Breast epithelium (tissue), 4 donors: ENCODE measurements at places on chromosomes 5 and 9.

DNA sequence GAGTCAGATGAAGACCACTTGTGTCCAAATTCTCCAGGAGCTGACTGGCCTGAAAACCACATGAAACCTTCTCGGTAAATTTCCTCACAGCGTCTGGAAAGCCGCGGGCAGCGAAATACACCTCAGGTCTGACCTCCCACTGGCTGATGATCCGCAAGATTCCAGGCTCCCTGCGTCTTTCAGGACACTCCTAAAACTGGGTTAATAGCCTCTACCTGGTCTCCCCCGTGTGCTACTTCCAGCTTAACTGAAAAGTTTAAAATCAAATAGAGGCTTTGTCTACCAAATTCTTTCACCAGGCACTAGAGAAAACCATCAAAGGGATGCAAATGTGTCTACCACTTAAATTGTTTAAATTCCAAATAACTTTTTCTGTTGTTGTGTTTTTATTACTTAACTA is 312.6 kb downstream of the DRD1 start:
- no peak for DNase-seq

- no peak for DNase-seq
These were observed 56.1 kb upstream of the AFAP1L1 start for GRCh38 chr5:149215478-149216090.

- no peak for DNase-seq
These were observed 3.3 kb downstream of the LPAR1 start for GRCh38 chr9:111034898-111035539.

GRCh38 chr5:31688515-31689092 is 49.7 kb downstream of the PDZD2 start:
- DNase-seq = no peak

GRCh38 chr9:89920131-89920530 is 315.3 kb downstream of the GADD45G start:
- DNase-seq = no peak

- DNase-seq = no peak
These were observed 32.6 kb upstream of the EGFL7 start for GRCh38 chr9:136629879-136630661.

- DNase-seq = no peak
These were observed 237.2 kb upstream of the CTNND2 start for GRCh38 chr5:12141496-12141895.

- DNase-seq = no peak
These were observed 80.9 kb upstream of the PLPP6 start for GRCh38 chr9:4581035-4581760.

GRCh38 chr5:108381350-108381953 is 446 bp downstream of the FBXL17 start:
- DNase-seq = peak; percentile 59

- no peak for DNase-seq
These were observed 35.7 kb downstream of the LRRC70 start for GRCh38 chr5:62614355-62614754.

GRCh38 chr5:83077662-83078261 is 415 bp downstream of the XRCC4 start:
- no peak for DNase-seq

DNA sequence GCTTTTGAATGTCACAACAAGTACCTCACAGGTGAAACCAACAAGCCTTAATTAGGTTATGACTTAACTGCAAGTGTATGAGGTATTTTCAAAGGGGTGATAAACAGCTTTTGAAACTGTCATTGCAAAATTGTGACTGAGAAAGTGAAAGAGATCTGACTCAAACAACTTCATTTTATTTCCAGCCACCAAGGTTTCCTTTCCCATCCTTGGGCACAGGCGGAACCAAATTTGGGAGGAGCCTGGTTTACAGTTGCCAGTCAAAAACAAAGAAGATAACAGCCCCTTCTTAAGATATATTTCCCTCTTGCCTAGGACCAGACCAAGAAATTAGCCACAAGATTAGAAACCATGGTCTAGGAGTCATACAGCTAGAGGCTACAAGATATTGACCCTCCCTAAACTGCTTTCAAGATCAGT is 417.1 kb downstream of the CSNK1G3 start:
- no peak for DNase-seq

GRCh38 chr5:53327811-53328334 is 152.6 kb upstream of the FST start:
- DNase-seq = no peak

- DNase-seq = no peak
These were observed 14.6 kb downstream of the SMARCA2 start for GRCh38 chr9:2029666-2030170.

DNA sequence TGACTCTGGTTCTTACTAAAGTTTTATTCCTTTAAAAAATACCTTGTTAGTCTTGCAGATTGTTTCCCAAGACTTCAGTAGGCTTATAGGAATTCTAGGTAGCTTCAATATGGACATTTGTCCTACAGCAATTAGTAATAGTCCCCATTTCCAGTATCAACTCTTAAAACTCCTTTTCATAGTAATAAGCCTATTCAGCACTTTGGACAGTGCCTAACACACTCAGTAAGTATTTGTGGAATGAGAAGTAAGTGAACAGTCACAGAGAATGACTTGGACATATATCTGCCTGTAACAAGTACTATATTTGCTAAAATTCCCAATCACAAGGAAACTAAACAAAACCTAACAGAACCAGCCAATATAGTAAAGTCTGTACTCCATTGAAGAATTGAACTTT is 1291.8 kb upstream of the DMAC1 start:
- DNase-seq = no peak

DNA sequence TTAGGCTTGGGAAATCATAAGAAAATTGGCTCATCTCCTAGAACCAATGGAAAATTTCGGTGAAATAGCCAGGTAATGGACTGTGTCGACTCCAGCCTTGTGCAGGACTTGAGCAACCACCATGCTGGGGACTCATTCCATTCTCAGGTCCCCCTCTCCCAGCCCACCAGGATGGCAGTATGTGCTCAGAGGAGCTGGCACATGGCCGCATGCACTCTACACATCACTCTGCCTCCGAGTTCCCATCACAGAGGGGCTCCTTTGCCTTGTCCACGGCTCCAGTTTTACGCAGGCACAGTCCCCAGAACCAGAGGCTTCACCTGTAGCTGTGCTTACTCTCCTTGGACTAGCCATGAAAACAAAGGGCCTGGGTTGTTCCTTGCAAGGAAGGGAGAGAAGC is 149.3 kb downstream of the PAX5 start:
- DNase-seq = no peak

DNA sequence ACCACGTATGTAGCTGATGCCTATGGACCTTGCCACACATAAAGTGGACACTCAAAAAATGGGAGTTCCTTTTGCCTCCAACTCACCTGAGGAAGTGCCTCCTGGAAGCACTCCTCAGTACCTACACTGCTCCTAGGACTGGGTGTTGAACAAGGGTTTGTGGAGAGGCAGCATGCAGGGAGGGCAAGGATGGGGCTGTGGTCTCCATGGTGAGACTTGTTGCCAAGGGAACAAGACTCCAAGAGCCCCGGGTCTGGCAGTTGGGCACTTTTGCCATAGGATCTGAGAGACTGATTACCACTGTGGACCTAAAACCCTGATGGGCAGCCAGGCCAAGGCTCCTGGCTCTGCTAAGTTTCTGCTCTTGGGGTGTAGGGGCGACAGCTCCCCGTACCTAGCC is 6.9 kb upstream of the NR5A1 start:
- DNase-seq = no peak

DNA sequence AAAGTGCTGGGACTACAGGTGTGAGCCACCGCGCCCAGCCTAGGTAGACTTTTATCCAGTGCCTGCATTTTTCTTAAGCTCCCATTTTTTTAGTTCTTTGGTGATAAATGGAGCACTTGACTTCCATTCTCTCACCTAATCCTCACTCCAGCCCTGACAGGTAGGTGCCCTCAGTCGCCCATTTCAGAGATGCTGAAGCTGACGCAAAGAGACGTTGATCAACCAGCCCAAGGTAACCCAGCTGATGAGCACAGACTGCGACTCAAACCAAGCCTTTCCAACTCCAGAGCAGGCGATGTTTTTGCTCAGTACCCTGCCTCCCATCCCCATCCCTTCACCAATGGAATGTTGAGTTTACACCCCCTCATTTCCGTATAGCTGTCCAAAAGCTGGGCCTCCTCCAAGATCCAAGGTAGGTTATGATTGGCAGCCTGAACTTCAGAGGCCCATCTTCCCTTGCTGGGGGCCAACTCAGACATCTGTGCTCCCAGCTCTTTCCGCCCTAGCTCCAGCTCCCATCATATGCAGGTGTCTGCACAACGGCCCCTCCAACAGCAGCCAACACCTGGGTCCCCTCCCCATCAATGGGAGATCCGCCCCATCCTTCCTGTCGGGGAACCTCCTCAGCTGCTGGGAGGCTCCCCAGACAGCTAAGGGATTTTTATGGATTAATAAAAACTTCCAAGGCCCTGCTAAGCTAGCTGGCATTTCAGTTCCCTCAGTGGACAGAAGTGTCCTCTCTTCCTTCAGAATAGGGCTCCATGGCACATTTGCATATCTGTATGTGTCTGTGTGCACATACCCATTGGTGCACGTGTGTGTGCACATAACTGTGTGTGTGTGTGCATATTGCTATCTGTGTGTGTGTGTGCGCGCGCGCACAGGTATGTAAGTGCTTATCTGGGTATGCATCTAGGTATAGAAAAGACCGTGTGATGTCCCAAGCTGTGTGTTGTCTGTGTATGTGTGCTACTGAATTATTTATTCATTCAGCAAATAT is 39.3 kb upstream of the VDAC1 start:
- no peak for DNase-seq

DNA sequence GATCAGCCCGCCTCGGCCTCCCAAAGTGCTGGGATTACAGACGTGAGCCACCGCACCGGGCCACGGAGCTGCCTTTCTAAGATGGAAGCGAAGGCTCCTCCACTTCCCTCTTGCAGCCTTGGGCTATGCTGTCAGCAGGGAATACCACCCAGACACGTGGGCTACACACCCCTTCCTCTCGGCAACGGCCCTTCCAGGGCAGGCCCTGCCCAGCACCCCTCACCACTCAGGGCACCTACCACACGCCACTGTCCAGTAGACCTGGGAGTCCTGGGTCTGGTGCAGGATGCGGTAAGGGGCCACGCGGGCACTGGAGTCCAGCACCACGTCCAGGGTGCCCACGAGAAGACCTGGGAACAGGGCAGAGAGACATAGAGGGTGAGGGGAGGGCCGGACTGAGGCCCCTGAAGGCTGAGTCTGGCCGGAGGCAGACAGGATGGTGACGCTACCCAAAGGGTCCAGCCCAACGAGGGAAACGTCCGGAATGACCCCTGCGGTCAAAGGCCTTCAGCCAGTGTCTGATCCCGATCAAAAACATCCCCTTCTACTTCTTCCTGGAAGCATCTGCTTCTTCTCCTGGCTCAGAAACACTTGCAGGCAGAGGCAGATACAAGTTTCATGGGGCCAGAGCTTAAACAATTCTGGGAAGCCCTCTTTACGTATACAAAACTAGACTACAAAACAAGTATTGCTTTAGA is 3.1 kb downstream of the TBC1D9B start:
- DNase-seq = no peak

DNA sequence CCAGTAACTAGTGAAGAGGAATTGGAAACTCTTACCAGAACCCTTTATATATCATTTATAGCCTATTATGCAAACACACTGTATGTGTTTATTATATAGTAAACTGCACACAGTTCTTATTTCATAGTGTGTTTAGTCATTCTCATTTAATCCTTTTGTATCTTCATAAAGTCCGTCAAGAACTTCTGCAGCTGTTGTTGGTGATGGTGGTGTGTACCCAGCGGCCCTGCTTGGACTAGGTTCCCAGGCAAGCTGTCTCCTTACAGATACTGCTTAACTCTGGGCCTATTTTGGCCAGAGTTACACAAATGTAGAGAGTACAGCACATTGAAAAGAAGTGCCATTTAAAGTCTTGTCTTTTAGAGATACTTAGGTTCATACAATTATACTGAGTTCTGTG is 231.9 kb downstream of the NDUFS4 start:
- no peak for DNase-seq

GRCh38 chr9:90854637-90855175 is 53.1 kb downstream of the SYK start:
- DNase-seq = no peak

- DNase-seq = peak; percentile 18
These were observed 28.4 kb downstream of the ZDHHC11B start for GRCh38 chr5:756171-756570.

- DNase-seq = no peak
These were observed 239.6 kb downstream of the KDM4C start for GRCh38 chr9:6997330-6997729.

GRCh38 chr9:2666569-2666968 is 45.0 kb downstream of the VLDLR start:
- DNase-seq = no peak

DNA sequence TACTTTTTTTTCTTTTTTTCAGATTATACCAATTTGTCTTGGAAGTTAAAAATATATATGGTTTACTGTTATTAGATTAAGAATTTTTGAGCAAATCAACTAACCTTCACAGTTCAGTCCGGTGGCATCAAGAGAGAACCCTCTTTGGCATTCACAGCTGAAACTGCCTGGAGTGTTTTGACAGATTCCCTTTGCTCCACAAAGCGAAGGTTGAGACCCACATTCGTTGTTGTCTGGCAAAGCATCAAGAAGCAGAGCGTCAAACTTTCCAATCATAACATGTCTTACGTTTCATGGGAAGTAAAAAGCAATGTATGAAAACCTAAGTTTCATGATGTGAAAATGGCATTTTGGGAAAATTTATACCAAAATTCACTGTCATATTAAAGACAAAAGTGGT is 190.2 kb downstream of the SLC12A2 start:
- no peak for DNase-seq

DNA sequence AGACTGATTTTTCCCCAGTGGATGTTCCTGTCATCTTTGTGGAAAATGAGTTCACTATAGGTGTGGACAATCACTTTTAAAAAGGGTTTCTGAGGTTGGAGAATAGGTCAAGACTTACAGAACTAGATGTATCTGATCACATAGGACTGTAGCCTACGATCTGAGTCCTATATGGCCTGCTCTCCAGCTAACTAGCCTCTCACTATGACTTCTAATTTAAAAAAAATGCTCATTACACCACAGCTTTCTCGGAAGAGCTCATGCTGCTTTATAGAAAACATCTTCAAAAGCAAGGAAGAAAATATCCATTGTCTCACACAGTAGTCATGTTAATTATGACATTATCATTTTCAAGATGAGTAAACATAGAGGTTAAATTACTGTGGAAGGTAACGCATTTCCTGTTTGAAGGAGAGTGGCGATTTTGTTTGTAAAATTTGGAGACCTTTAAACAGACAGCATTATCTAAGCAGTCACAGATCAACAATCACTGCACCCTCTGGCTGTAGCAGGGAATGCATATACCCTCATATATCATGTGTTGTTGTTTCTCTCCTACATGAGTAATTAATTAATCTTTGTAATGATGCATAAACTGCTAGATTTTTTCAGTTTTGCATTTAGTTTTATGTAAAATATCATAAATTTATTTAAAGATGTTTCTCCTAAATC is 573.7 kb downstream of the GABRG2 start:
- DNase-seq = no peak

- no peak for DNase-seq
These were observed 6.2 kb upstream of the ORM1 start for GRCh38 chr9:114316605-114317230.
